ENCODE measurements at places on chromosomes 16 and 17.

DNA sequence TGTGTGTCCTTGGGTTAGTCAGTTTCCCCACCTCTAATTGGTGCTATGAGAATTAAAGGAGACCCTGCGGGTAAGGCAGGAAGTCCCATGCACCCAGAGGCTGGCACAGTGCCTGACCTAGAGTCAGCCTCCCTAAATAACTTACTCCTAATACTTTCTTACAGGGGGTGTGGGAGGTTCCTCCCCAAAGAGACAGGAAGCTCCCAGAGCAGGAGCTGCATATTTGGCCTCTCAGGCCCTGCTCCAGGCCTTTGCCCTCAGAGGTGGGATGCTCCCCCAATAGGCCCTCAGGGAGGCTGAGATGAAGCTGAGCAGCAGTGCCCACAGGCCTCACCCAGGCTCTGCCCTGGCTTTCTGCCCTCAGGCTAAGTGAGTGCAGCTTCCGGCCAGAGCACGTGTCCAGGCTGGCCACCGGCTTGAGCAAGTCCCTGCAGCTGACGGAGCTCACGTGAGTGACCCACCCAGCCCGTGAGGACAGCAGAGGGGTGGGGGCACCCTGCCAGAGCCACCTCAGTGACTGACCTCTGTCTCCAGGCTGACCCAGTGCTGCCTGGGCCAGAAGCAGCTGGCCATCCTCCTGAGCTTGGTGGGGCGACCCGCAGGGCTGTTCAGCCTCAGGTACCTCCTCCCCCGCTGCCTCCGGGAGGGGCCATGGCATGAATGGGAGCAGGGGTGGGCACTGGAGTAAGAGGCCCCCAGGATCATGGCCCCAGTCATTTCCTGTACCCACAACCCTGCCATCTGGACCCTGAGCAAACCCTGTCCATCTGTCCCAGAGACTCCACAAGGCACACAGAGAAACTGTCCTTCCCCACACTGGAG, 31.1 kb upstream of the CPNE2 start:
- DNase-seq, result peak; percentile 88

GRCh38 chr16:57897053-57897784, 73.7 kb downstream of the CNGB1 start:
- DNase-seq, result peak; percentile 57

DNA sequence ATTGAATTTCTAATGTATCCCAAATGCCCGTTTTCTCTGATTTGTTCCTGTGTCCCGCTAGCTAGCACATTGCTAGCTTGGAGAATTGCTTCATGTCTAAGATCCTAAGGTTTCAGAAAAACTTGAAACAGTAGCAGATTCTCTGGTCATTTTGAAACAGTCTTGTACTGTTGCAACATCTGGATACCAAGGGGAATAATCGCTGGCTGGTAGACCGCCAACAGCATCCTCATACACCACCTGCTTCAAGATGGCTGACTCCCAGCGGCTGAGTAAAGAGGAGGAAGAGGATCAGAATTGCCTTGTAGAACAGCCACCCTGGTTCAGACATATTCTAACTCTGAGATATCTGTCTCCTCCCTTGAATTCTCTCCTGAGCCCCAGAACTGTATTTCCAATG, 226.7 kb upstream of the ELAC2 start:
- no peak for DNase-seq

- peak; percentile 83 for DNase-seq
These were observed 84.1 kb upstream of the TOB1 start for GRCh38 chr17:50949989-50950877.

DNA sequence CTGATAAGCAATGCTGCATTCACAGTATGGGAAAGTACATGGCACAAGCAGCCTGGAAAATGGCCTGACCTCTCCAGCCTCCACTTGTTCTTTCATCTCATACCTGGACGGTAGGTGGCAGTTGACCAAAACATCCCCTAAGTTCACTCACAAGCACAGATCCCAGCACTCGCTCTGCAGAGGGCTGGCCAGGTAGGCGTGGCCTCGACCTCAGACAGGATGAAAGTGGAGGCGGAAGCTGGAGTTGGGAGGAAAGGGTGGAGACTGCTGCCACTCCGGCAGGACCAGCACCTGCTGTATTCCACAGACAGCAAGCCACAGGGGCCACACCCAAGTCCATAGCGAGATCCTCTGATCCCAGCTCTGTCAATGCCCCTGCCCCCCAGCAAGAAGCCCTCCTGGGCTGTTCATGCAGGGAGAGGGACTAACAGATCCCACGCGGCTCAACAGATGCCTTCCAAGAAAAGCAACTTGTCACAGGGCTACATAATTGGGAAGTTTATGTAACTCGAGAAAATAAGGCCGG, 31.3 kb downstream of the ZCCHC14 start:
- peak; percentile 94 for DNase-seq

DNA sequence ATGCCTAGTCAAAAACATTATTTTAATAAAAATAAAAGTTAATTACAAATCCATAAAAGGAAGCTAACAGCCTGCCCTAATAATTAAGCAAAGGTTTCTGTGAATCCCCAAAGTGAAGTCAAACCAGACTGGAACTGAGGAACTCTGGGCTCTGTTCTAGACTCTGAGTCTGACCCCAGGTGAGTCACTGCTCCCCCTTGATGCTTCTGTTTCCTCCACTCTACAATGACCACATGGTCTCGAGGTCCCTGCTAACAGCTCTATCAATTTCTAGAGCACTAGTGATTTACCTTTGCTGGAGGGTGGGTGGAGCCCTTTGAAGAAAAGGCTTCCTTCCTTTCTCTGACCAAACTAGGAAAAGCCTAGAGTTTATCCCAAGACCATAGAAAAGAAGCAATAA, 32.4 kb downstream of the XPO6 start:
- DNase-seq, result no peak

GRCh38 chr17:34502426-34502825, 77.0 kb upstream of the TMEM132E start:
- DNase-seq, result no peak

- no peak for DNase-seq
These were observed 15.5 kb downstream of the CPD start for GRCh38 chr17:30393911-30394867.

DNA sequence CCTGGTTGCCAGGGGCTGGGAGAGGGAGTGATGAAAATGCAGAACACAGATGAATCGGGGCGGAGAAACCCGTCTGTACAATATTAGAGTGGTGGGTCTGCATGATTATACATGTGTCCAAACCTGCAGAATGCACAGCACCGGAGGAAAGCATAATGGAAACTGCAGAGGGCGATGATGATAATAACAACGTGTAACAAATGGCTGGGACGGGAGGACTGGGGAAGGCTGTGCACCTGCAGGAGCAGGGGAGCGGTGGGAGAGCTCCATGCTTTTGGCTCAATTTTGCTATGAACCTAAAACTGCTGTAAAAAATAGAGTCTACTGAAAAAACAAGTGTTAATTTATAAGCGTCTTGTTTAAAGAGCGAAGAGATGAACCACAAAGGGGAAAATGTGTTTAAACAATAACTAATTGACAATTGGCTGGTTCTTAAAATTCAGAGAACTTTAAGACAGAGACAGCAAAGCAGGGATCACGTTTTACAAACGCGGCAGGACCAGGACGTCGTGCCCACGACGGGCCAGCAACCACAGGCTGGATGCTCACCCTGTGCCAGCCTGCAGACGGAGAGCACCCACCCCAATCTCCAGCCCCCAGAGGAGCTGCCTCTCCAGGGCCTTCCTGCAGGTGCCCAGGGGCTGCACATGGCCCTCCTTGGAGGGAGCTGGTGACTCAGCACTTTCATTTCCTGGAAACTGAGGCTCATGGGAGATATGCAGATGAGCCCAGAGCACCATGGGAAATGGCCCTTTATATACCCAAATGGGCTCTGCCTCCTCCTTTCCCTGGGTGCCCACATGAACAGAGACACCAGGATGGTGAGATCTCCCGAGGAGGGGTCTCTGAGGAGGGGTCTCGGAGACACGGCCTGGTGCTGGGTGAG, at the start of gene TEX19:
Gene TEX19 (plus strand): TSS at position 783 of the 886 bp plus-strand sequence. CDS start 2,904 bp downstream, outside the sequence.
- DNase-seq, result no peak

GRCh38 chr17:82228278-82228841, 482 bp upstream of the SLC16A3 start:
- peak; percentile 88 for DNase-seq

DNA sequence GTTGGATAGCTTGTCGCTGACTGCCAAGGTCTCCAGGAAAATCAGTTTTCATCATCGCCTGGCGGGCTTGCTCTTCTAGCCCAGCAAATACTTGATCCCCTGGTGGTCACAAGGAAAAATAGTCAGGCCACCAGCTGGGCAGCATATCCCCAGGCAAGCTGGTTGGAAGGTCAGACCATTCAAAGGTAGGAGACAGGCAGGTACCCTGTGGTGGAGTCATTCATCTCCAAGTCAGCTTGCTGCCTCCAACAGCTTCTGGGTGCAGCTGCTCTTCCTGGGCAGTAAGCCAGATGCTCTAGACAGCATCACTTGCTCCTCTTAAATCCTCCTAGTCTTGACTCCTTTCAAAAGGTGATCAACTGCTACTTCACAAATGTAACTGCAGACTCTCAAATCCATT, 16.0 kb downstream of the ZNF821 start:
- DNase-seq, result no peak

- DNase-seq, result no peak
These were observed 35.6 kb downstream of the CCDC42 start for GRCh38 chr17:8709006-8709405.

DNA sequence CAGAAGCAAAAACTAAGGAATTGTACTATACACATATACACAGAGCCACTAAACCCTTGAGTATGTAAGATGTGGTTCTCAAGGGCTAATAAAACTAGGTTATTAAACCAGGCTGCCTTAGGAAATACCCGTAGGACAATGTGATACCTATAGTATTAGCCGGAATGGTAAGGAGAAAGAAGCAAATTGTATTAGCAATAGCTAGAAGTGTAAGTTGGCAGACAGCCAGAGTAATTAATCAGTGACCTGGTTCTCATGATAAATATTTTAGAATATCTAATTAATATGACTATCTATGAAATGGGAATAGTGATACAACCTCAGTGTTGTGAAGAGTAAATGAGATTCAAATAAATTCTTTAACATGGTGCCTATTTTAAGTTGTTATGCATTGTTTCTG, 18.6 kb downstream of the GDPD1 start:
- no peak for DNase-seq
